ENCODE measurements at places on chromosomes 6 and 20.

DNA sequence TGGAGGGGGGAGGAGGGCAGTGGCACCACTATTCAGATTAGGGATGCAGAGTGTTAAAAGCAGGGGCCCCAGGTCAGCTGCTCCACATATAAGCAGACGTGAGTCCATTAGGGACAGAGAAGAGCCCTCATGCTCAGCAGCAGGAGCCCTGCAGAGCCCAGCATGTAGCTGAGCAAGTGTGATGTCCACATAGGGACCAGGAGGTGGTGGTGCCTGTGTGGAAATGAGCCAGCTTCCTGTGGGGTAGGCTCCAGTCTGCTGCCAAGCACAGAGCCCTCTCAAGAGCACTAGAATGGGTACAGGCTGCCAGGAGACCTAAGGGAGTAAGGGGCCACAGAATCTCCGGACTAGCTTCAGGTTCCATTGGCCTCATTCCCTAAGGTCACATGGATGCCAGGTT lies 57.9 kb upstream of the MLN start:
- DNase-seq, result no peak

DNA sequence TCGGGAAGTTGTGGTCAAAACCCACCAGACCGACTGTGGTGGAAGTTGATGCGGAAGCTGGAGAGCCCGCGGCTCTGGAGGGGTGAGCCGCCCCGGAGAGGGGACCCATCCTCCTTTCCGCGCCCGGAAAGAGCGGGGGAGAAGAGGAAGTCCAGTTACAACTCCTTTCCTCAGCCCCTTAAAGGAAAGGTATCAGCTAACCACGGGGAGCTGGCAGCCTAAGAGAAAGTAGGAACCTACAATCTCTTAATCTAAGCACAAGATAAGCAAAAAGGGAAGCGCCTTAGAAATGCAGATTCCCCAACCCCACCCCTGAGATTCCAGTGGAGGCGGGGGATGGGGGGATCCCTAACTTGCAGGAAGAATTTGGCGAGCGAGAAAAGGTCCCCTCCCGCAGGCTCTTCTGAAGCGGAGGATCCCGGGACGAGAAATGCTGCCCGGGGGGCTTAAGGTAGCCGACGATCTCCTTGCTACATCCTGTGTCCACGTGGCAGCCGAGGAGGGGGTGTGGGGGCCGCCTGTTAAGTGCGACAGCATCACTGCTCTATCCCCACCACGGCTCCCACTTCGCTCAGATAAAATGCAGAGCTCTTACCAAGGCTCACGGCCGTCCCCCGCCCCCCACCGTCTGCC lies 87.5 kb downstream of the ZFP64 start:
- DNase-seq, result peak; percentile 30

GRCh38 chr20:33709905-33710541 lies 10.1 kb downstream of the PXMP4 start:
- DNase-seq, result no peak

- DNase-seq, result peak; percentile 94
Observed at GRCh38 chr20:62937268-62938104, 461 bp upstream of the GID8 start.

GRCh38 chr6:79082304-79082703 lies 4.2 kb upstream of the PHIP start:
- DNase-seq, result no peak

DNA sequence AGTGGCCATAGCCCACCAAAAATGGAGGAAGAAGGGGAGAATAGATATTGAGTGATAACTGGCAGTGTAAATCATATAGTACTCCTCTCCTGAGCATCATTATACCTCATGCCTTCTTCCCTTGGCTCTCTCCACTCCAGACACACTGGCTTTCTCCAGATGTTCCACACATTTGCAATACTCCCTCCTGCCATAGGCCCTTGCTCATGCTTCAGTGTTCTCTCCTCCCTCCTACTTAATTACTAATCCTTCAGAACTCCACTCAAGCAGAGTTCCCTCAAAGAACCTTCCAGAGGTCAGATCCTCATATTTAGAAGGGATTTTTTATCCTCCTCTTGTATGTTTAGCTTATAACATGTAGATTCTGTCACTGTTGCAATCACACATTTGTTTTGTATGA lies 279.5 kb upstream of the SUPT3H start:
- DNase-seq, result peak; percentile 59

DNA sequence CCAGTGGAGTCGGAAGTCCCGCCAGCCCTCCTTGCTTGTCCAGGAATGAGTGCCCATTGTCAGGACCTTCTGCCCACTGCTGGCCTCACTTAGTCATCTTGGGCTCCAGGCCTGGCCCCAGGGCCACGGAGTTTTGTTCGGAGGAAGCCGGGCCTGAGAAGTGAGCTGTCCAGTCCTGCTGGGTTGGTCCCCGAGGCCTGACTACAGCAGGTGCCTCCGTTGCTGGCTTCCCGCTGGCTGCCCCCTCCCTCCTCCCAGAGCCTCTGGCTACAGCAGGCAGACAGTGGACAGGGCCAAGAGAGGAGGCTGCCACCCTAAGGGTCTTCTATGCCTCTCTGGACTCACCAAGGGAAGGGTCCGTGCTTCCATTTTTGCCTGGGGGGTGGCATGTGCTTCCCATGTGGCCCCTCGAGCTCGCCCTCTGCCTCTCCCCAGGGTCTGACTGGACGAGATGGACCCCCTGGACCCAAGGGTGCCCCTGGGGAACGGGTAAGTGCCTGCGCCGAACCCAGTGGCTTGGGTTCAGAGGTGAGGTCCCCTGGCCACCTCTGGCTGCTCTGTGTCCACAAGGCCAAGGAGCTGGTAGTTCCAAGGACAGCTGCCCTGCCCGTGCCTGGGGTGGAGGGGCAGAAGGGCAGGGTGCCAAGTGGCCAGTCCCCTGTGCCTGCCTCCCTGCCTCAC lies 2.8 kb downstream of the COL9A3 start:
- no peak for DNase-seq

GRCh38 chr20:37528446-37529213 lies 954 bp upstream of the BLCAP start:
- DNase-seq, result no peak

GRCh38 chr20:21498635-21499034 lies 15.2 kb downstream of the NKX2-2 start:
- no peak for DNase-seq

- DNase-seq, result no peak
Observed at GRCh38 chr20:9520086-9520485, 5.7 kb downstream of the LAMP5 start.

DNA sequence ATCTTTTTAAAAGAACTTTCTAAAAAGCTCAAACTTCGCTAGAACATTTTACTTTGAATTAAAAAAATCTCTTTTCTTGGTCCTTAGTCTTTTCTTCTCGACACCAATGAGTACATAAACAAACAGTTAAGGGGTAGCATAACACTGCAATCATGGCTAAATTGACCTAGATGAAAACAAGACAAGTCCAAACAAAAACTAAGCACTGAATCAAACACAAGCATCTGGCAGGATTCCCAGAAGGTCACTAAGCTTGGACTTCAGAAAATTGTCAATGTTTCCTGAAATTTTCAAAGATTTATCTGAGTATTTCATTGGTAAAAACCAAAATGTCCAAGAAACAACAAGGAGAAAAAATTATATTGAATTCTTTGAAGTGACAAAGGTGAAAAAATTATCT lies 5.0 kb downstream of the COL21A1 start:
- DNase-seq, result no peak

- DNase-seq, result no peak
Observed at GRCh38 chr20:48581167-48581566, 246.6 kb downstream of the PREX1 start.

- DNase-seq, result peak; percentile 82
Observed at GRCh38 chr6:33320315-33321181, 3.0 kb upstream of the ZBTB22 start.

- DNase-seq, result no peak
Observed at GRCh38 chr6:42278131-42278853, 60.6 kb upstream of the MRPS10 start.

- DNase-seq, result peak; percentile 64
Observed at GRCh38 chr6:133973109-133973971, 20.3 kb downstream of the TBPL1 start.

- no peak for DNase-seq
Observed at GRCh38 chr6:75085931-75086635, 119.8 kb downstream of the COL12A1 start.

GRCh38 chr6:45518013-45518720 lies 140.4 kb upstream of the SUPT3H start:
- DNase-seq, result no peak

- no peak for DNase-seq
Observed at GRCh38 chr20:37984018-37984785, 49.1 kb downstream of the TTI1 start.

GRCh38 chr20:24993337-24994185 lies 1.0 kb upstream of the APMAP start:
- DNase-seq, result peak; percentile 60

- no peak for DNase-seq
Observed at GRCh38 chr20:59678951-59679350, 74.6 kb downstream of the PHACTR3 start.

- no peak for DNase-seq
Observed at GRCh38 chr20:35328689-35329088, 36.5 kb upstream of the FAM83C start.

Data from fibroblast of skin of back (primary cell).